ENCODE measurements at places on chromosomes 13 and 19. TPM values are rescaled to one million over a fixed set of nuclear protein-coding genes. Genes with fewer than 3 reads are reported as not detected.

B3GNT8 gene
- total RNA-seq: 3.9 TPM

PSG7 gene
- not detected for total RNA-seq

VMAC gene
- 2.6 TPM for total RNA-seq

GRIN3B gene
- 2.5 TPM for total RNA-seq

CYP2A6 gene
- not detected for total RNA-seq

C13orf46 gene
- 0.13 TPM for total RNA-seq

ANGPTL4 gene
- 28.2 TPM for total RNA-seq

SYNE4 gene
- 3.4 TPM for total RNA-seq

STARD13 gene
- total RNA-seq: 17.1 TPM

LPAR6 gene
- total RNA-seq: 3.3 TPM

All from mesangial cell (primary cell).